ENCODE measurements at places on chromosomes 4 and X.
A peak's percentile ranks its signal among the peaks of the same experiment; 100 is the strongest.

- DNase-seq, result no peak
These were observed 4.6 kb upstream of the CLDN24 start for GRCh38 chr4:183326853-183327252.

GRCh38 chrX:9235722-9236121 is 201.8 kb upstream of the FAM9B start:
- DNase-seq, result no peak

DNA sequence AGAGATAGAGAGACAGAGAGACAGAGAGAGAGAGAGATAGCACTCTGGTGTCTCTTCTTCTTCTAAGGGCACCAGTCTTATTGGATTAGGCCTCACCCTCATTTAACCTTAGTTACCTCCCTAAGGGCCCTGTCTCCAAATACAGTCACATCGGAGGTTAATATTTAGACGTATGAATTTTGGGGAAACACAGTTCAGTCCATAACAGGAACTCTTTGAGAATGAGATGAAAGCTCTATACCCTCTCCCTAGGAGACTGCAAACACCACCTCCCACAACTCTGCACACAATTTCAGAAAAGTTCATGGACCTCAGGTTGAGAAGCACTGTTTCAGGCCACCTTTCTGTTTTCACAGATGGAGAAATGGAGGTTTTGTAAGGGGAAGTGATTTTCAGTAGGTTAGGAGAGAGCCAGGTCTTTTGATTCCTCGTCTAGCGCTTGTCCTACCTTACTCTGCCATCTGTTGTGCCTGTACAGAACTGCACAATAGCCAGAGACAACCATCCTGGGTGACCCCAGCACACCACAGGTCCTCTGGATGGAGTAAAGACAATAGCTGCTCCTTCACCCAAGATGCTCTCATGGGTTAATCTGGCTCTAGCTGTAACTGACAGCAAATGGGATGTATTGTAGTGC is 16.9 kb upstream of the LOC101059915 start:
- DNase-seq, result peak; percentile 54

- DNase-seq, result peak; percentile 11
These were observed 9.8 kb upstream of the UTP3 start for GRCh38 chr4:70678383-70678999.
